ENCODE measurements at places on chromosomes 1 and 21.

- no peak for DNase-seq
Measured at GRCh38 chr1:87201768-87202167, 126.9 kb upstream of the LMO4 start.

GRCh38 chr1:66090859-66091457 is 298.3 kb downstream of the PDE4B start:
- DNase-seq = no peak

- DNase-seq = no peak
Measured at GRCh38 chr1:117698398-117699160, 92.7 kb downstream of the TENT5C start.

GRCh38 chr1:180603223-180603849 is 28.5 kb upstream of the XPR1 start:
- no peak for DNase-seq

DNA sequence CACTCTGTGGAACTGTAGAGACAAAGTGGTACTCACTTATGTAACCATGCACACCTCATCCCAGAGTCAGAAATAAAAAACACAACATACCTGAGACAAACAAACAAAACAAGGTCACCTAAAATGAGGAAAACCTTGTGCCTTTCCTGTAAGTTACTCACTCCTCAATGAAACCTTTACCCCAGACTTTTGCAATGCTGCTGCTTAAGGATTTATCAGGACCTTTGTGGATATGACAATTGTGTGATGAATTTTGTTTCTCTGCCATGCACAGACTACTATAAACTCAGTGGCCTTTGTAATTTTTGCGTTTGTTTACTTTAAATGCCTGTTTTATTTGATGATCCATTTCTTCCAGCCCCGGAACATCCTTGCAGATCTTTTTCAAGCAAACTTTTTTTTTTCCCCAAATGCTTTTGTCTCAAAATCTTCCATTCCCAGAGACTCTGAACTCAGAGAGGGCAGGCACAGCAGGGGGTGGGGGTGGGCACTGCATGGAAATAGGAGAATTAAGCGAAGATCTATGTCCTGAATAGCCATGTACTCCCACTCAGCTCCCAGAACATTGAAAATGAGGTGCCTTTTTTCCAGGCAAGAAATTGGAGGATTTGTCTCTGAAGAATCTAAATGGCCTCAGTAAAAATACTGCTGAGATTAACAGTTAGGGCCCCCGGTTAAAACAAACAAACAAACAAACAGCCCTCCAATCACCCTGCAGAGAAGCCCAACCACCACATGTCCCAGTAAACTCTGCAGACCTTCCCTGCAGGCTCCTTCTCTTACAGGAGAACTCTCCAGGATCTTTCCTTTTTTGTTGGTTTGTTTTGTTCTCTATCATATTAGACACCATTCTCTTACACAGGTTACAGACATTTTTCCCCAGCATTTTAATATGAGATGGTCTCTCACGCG is 22.6 kb upstream of the SIM2 start:
- no peak for DNase-seq

DNA sequence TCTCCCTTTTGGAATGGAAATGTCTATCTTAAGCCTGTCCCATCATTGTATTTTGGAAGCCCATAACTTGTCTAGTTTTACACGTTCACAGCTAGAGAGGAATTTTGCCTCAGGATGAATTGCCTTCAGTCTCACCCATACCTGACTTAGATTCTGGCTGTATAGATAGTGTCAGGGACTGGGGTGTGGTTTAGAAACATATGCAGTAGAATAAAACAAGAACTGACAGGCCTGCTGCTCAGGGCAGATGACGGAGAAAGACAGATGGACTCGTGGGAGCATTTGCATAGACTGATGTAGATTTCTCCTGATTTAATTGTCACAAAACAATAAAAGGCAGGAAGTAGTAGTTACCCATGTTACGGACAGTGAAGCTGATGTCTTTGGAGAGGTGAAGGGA is 166.7 kb downstream of the UCK2 start:
- DNase-seq = no peak

GRCh38 chr1:226788965-226789364 is 49.9 kb upstream of the ITPKB start:
- no peak for DNase-seq

GRCh38 chr1:162159515-162159914 is 90.0 kb downstream of the NOS1AP start:
- DNase-seq = no peak

DNA sequence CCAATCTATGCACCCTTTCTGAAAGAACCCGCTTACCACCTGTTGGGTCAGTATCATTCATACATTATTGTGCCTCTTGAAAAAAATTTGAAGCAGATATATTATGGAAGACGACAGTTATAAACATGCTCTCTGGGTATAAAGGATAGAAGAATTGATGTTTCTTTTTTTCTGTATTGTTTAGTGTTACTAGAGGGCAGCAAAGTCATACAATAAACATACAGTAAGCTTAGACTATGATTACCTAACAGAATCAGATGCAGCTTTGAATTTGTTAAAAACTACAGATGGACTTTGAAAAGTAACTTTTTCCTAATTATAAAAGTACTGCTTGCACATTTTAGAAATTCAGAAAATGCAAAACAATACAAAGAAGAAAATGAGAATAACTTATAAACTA is 11.1 kb upstream of the PAXBP1 start:
- DNase-seq = no peak

DNA sequence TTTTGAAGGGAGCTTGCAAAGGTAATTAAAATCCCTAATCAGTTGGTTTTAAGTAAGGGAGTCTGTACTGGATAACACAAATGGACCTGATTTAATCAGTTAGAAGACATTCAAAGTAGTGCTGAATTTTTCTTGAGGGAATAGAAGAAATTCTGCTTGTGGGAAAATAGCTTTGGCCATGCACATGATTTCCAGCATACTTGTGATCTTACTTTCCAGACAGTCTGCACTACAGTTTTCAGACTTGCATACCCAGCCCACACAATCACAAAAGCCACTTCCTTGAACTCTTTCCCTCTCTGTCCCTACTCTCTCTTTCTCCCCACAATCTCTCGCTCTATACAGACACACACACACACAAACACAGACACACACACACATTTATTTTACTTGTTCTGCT is 852.1 kb downstream of the PLA2G4A start:
- no peak for DNase-seq

DNA sequence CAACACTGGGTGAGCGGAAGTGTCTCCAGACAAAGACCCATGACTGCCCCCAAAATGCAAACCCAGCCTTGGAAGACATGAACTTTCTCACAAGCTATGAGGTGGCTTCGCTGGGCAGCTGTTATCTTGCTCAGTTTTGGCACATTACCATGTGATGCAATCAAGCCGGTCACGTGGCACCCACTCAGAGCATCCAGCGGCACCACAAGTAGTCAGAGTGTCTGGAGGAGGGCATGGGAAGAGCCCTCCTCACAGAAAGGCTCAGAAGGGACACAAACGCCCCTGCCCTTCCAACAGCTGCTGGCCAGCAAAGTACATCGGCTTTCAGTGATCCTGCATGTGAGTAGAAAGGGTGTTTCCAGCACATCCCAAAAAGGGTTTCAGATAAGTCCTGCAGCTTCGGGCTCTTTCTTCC is 145.5 kb upstream of the IRF2BP2 start:
- no peak for DNase-seq

GRCh38 chr1:162676087-162676486 is 43.8 kb downstream of the DDR2 start:
- no peak for DNase-seq

- DNase-seq = no peak
Measured at GRCh38 chr1:212030936-212031528, 4.3 kb downstream of the INTS7 start.

GRCh38 chr1:198498103-198498385 is 42.4 kb downstream of the ATP6V1G3 start:
- no peak for DNase-seq

GRCh38 chr1:78176448-78176847 is 130.7 kb downstream of the GIPC2 start:
- no peak for DNase-seq

GRCh38 chr1:54163573-54163972 is 10.8 kb upstream of the CDCP2 start:
- DNase-seq = no peak

- no peak for DNase-seq
Measured at GRCh38 chr1:16967095-16967575, 13.3 kb downstream of the MFAP2 start.

- DNase-seq = no peak
Measured at GRCh38 chr1:72006092-72006491, 276.2 kb downstream of the NEGR1 start.

DNA sequence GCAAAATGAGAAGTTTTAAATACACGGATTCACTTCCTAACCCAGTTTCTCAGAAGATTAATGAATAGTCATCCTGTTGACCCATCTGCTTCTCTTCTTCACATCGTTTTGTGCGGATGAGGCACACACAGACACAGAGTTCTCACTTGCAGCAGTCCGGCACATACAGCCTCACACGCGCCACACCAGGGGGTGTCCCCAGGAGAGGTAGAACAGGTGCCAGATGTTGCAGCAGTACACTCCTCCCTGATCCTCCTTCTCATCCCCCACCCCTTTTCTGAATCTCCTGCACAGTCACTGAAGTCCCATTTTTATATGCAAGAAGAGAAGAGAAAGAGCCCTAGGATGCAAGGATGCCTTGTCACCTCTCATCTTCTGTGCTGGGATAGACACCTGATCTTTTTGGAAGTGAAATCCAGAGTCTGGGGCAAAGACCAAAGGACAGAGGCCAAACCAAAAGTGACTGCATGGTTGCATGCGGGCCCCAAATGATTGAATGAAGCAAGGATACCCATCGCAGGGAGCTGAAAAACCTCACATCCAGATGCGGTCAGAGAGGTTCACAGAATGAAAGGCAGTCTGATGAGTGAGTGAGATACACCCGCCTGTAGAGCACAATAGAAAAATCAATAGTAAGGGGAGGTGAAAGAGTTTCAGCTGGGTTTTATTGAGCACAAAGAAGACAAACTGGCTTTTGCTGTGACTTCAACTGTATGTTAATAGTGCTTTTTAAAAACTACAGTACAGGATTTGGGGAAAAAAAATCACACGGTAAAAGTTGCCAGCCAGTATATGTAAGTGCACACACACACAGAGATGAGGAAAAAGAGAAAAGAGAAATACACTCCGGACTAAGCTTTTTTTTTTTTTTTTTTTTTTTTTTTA is 28.9 kb downstream of the PBX1 start:
- DNase-seq = no peak

- no peak for DNase-seq
Measured at GRCh38 chr21:32211306-32211705, 67.5 kb downstream of the MIS18A start.

GRCh38 chr21:35150562-35151226 is 101.6 kb upstream of the RUNX1 start:
- no peak for DNase-seq

DNA sequence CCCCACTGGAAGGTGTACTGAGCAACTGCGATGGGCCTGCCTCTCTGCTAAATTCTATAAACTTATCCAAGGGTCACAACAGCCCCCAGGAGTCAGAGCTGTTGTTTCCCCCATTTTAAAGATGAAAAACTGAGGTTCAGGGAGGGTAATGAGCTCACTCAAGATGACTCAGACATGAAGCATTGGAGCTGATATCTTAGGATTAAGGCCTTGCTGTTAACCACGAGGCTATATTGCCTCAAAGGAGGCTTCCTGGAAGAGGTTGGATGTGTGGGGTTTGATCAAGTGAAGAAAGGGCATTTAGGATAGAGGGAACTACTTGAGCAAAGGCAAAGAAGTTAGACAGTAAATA is 6.7 kb downstream of the LDLRAP1 start:
- DNase-seq = no peak

GRCh38 chr1:113784104-113784779 is 25.0 kb upstream of the PHTF1 start:
- DNase-seq = no peak

DNA sequence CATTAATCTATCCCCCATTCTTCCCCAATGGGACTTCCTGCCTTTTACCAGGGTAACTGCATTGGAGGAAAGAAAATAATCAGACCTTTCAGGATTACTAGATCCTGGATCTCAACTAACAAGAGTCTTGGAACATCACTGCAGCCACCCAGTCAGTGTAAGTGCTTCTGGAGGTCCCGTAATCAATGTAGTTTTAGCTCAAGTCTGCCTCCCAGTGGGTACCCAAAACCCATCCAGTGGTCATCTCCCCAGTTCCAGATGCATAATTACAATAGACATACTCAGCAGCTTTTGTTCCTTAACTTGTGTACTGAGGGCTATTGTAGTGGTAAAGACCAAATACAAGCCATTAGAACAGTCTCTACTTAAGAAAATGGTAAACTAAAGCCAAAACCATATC is 319.1 kb downstream of the GPATCH2 start:
- DNase-seq = no peak

DNA sequence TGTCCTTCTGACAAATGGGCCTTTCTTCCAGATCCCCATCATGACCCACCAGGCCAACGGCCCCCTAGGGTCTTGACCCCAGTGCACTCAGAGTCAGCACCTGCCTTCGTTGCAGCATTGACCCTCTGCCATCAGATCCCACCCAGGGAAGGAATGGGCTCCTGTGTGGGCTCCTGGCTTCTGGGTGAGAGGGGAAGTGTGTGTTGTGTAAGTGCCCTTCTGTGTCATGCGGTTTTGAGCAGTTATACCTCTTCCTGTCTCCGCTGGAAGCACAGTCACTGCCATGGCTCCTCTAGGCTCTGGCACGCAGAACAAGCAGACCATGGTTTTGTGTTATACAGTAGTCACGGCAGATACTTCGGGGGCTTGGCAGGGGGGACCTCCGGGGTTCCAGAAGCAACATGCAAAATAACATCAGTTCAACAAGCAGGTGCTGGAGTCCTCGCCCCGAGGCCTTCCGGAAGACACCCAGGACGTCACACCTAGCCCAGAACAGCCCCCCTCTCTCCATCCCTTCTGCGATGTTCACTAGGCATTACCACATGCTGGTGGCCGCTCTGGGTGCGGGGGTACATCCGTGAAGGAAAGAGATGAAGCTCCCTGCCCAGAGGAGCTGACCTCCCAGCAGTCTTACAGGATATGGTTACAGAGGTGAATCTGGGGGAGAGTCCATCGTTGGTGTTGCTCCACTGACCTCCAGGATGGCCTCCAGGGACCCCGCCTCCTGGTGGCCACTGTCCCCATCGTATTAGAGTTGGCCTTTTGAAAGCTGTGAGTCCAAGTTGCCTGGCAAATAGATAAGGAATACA is 17.4 kb upstream of the KCNAB2 start:
- peak; percentile 63 for DNase-seq

DNA sequence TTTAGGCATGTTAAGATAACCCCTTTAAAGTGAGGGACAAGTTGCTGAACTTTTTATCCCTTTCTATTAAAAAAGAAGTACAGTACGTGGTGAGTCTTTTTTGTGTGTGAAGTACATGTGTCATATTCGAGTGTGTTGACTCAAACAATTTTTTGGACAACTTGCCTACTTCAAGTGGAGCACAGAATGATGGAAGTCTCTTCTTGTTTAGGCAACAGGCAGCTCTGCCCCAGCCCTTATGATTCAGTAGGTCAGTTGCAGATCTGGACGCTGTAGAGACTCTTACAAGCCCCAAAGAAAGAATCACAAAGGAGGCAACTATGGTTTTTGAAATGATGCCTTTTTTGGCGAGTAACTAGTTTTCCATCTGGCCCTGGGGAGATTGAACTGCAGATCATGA is 14.4 kb upstream of the ZFP69B start:
- no peak for DNase-seq

- no peak for DNase-seq
Measured at GRCh38 chr1:109828756-109829505, 65.2 kb upstream of the EPS8L3 start.

- DNase-seq = no peak
Measured at GRCh38 chr1:27430903-27431600, 38.6 kb downstream of the GPR3 start.

All from T-helper 22 cell (primary cell).